ENCODE measurements at places on chromosomes 5 and 9.
A peak's percentile ranks its signal among the peaks of the same experiment; 100 is the strongest.

DNA sequence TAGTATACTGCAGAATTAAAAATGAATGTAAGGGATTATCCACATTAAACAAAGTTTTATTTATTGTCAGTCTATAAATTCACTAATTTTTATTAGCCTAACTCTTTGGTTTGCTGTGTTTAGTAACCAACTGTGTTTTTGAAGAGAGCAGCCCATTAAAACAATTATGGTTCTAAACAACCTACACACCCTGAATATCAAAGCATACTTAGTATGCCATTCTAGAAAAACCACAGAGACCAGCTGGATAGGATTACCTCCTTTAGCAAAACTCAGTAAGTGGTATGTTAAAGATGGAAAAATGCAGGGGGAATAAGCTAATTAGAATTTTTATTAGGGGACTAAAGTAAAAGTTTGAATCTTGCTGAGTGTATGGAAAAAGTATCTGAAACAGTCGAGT is 1981.7 kb upstream of the NUDT12 start:
- DNase-seq: no peak

GRCh38 chr5:1223278-1223670 is 1.9 kb upstream of the SLC6A18 start:
- no peak for DNase-seq

DNA sequence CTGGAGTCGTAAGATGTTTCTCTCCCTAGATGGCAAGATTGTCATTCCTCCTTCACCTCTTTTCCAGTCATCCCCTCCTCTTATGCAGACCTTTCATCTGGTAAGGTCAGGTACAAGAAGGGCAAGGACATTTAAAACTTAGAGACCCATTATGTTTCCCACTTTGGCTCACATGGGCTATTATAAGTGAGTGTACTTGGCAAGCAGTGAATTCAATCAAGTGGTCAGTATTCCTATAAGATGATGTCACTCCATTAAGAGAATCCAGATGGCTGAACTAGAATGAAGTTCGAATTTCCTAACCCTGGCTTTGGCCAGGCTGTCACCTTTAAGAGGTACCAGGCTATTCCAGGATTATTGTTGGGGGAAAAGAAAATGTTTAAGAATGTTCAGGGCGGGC is 32.2 kb downstream of the ZNF131 start:
- no peak for DNase-seq

DNA sequence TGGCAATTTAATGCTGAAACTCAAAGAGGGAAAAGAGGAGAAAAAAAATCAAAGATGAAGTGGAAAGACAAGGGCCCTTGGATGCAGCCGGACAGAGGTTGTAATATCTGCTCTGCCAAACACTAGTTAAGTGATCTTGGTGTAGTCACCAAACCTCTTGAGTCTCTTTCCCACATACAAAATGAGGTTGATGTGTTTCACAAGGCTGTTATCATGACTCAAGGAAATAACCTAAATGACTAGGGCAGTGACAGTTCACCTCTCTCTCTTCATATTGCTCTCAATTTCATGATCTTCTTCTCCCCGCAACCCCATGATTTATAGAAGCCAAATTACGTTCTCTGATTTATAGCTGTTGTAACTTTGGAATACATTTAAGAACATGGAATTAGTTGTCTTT is 44.9 kb downstream of the PIK3R1 start:
- DNase-seq: no peak

DNA sequence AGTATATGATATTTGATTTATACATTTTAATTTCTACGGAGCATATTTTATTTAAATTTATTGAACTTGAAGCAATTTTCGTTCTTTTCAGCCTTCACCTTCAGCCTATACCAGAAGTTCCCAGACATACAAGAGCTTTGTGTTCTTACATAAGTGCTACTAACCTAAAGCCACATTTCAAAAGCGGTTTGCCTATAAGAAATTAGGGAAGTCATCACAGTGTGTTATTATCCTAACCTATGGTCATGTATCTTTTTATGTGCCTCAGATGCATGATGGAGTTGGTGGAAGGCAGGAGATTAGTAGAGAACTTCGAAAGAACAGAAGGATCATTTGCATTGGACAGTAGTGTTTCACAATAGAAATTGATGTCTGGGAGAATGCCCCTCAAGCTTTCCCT is 3.1 kb downstream of the KIF2A start:
- DNase-seq: no peak

- DNase-seq: no peak
These were observed 39.9 kb downstream of the DDX46 start for GRCh38 chr5:134798468-134798867.

GRCh38 chr5:42894057-42894456 is 82.4 kb upstream of the SELENOP start:
- DNase-seq: no peak

DNA sequence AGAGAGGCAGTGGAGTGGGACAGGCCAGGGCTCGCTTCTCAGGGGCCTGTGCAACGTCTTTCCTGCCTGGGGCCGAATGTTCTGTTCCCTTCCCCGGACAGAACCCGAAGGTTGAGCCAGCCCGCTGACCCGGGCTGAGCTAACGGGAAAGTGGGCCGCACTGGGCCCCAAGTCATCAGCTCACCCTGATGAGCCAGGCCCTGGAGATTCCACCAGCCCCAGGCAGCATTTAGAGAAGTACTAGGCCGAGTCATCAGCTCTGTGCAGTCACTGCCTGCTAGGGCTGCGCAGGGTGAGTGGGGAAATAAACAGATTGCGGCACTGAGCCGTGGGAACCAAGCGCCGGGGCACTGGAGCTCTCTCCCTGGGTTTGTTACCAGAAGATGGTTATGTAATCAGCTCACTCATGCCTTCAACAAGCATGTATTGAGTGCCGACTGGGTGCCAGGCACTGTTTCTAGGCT is 29.1 kb upstream of the DUSP1 start:
- DNase-seq: peak; percentile 87

- DNase-seq: no peak
These were observed 1.8 kb upstream of the RHOBTB3 start for GRCh38 chr5:95729115-95730010.

DNA sequence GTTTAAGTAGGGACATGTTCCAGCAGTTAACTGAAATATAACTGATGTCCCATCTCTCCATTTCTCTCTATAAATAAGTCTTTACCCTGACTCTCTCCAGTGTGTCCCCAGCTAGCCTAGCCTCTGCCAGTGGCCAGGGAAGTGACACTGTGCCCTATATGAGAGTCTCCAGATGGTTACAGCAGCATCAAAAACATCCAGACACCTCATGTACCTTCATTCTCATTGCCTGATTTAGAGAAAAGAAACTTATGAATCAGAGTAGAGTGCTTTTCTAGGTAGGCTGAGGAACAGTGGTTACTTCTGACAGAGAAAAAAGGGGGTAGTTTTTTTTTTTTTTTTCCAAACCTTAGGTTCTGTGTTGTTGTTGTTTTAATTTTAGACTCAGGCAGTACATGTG is 148.5 kb downstream of the GNAQ start:
- DNase-seq: no peak

- DNase-seq: peak; percentile 41
These were observed 66.7 kb downstream of the SMIM23 start for GRCh38 chr5:171852255-171852681.

DNA sequence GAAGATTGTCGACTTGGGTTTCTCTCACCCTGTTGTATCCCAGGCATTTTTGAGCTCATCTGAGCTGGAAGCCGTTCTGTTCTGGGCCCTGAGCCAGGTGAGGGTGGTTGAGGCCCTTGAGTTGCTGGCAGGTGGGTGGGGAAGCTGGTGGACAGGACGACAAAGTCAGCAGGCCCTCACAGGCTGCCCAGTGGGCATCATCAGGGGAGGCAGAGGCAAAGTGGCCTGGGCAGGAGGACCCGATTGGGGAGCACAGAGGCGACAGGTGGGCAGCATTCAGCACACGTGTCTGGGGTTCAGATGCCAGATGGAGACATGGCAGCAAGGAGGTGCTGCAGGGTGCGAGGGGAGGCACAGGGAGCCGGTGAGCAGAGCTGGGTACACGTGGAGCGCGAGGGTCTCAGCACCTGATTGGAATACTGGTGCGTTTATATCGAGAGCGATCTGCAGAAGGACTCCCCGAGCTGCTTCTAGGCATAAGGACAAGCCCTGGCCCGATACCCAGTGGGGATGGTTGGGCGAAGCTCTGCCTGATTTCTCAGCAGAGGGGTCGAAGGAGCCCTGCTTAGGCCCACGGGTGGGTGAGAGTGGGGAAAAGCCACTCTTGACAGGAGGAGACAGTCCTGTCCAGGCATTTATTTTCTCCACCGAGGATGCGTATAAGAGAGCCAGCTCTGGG is 49.0 kb upstream of the SUSD3 start:
- DNase-seq: no peak

DNA sequence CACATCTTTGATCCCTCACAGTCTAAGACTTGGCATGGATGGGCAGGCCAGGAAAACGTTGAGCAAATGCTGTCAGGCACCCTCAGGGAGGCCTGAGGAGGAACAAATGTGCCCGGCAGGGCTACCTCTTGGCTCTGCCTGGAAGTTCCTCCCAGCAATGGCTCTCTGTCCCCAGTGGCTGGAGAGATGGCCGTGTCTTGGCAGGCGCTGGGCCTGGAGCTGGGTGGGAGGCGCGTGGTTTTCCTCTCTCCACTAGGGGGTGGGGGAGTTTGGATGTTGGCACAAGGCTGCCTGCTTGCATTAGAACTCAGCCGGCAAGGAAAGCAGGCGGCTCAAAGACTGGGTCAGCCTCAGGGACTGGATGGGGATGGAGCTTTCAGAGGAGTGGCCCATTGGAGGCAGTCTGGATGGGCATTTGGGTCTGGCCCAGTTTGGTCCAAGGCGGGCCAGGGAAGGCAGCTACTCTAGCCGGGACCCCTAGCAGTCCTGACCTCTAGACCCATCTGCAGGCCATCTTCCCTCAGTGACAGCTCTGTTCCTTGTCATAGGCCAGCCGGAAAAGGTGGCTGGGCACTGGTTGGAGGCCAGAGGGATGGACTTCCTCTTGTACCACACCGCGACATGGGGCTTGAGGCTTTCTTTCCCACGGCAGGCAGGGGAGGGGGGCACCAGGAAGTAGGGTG is 68.2 kb upstream of the STC2 start:
- no peak for DNase-seq

- DNase-seq: no peak
These were observed 147.5 kb upstream of the PIK3R1 start for GRCh38 chr5:68067976-68068603.
